ENCODE measurements at places on chromosomes 12 and 14.

GRCh38 chr14:95222870-95223398 is 65.6 kb upstream of the DICER1 start:
- no peak for DNase-seq

- DNase-seq, result no peak
Measured at GRCh38 chr14:68668028-68668427, 124.8 kb downstream of the ZFP36L1 start.

DNA sequence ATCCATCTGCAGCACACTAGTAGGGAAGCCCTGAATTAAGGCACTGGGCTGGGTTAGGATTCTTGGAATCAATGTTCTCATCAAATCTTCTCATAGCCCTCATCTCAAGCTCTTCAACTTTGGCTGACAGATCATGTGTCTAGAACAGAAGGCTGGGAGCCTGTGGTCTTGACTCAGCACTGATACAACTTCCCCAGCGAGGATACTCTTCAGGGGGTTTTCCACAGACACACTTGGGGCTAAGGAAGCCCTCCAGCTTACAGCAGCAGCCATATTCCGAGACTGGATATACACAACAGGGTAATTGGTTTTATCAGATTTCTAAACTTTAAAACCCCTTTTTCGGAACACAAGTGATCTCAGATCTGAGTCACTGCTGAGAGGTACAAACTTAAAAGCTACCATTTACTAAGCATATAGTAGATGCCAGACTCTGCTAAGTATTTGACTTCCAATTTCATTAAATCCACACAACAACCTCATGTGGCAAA is 3.5 kb downstream of the FMNL3 start:
- DNase-seq, result no peak

DNA sequence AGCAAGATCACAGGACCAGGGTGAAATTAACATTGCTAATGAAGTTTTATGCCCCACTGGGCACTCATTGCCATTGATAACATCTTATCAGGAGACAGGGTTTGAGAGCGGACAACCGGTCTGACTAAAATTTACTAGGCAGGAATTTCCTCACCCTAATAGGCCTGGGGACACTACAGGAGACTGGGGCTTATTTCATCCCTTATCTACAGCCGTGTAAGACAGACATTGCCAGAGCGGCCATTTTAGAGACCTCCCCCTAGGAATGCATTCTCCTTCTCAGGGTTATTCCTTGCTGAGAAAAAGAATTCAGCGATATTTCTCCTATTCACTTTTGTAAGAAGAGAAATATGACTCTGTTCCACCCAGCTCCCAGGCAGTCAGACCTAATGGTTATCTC is 8.3 kb downstream of the OR4K17 start:
- DNase-seq, result no peak

- peak; percentile 6 for DNase-seq
Measured at GRCh38 chr12:2876431-2877046, 435 bp downstream of the FOXM1 start.

All from activated effector memory CD4-positive, alpha-beta T cell treated with Interleukin-2 at 50 U/mL for 16 hours (primary cell).